Chondrocyte (in vitro differentiated cells): ENCODE measurements at places on chromosomes 3 and 15. TPM values are rescaled to one million over a fixed set of nuclear protein-coding genes. Genes with fewer than 3 reads are reported as not detected.

GRCh38 chr3:146166415-146166821 lies 5.4 kb upstream of the PLOD2 start:
- H3K36me3 ChIP-seq = peaks cover 4% of the 10 kb centered on the region
- peaks cover 58% of the 10 kb centered on the region for H3K4me1 ChIP-seq
- peak overlapping the region; percentile 96 for H3K27ac ChIP-seq
- H3K4me3 ChIP-seq = no peak overlapping the region
- H3K27me3 ChIP-seq = no peaks in the 10 kb centered on the region

DNA sequence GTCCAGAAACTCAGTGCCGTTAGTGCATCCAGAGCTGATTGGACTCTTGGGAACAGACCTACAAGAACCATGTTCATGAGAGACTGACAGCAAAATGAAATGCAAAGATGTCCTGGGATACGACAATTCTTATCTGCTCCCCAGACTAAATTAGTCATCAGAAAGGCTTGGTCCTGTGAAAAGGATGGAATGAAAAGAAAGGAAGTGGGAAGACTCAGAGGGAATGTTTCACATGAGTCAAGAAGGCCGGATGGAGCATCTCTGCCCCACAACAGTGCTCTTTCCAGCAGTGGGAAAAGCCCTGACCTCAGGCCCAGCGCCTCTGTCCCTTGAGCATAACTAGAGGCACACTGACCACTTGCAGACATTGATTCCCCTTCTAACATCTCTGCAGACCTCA lies 39.3 kb upstream of the UACA start:
- H3K27me3 ChIP-seq = no peaks in the 10 kb centered on the region
- no peaks in the 10 kb centered on the region for H3K36me3 ChIP-seq
- peak overlapping the region; percentile 77 for H3K27ac ChIP-seq
- no peak for DNase-seq
- peaks cover 79% of the 10 kb centered on the region for H3K4me1 ChIP-seq
- H3K4me3 ChIP-seq = no peak overlapping the region

GRCh38 chr3:189735913-189736312 lies 104.7 kb downstream of the TP63 start:
- H3K27me3 ChIP-seq = peaks cover 14% of the 10 kb centered on the region
- no peak overlapping the region for H3K4me3 ChIP-seq
- H3K27ac ChIP-seq = no peak overlapping the region
- no peaks in the 10 kb centered on the region for H3K4me1 ChIP-seq
- DNase-seq = no peak
- H3K36me3 ChIP-seq = peaks cover 6% of the 10 kb centered on the region

DNA sequence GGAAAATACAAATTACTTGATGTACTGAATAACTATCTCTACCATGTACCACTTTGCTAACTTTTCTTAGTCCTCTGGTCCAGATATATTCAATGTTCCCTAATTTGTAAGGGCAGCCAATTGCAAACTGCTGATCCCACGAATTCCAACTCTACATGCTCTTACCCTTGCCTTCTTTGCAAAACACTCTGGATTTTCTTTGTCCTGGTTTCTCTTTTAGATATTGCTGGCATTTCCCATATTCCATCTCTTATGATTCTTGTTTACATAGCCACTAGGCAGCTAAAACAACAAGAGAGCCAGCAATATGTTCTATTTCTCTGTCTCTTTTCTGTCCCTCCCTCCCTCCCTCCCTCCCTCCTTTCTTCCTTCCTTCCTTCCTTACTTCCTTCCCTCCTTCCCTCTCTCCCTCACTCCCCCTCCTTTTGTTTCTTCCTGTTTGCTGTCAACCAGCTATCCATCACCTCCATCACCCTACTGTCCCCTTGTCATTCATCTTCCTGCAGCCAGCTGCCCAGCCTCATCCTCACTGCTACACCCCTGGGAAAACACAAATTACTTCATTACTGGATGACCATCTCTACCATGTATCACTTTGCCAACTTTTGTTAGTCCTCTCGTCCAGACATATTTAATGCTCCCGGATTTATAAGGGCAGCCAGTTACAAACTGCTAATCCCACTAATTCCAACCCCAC lies 33.8 kb downstream of the SETMAR start:
- H3K36me3 ChIP-seq = no peaks in the 10 kb centered on the region
- no peak for DNase-seq
- H3K4me1 ChIP-seq = peaks cover 34% of the 10 kb centered on the region
- peak overlapping the region; percentile 64 for H3K27ac ChIP-seq

Gene NANOGP8
- not detected in 3 replicates for total RNA-seq

DNA sequence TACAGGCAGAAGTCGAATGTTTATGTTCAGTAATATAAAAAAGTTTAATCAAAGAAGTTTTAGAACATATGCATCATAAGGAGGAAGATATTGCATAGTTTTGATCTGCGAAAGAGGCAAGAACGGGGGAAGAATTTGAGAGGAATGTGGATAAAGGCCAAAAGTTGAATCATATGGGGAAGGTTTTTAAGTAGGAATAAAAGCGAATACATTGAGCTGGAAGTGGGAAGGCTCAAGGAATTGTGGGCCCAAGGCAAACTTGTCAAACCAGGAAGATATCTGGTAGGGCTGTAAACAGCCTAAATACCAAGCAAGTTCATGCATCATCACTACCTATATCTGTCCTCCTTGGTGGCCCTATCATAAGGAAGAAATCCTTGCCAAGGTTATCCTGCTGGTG lies 186.9 kb downstream of the MAGI1 start:
- no peak overlapping the region for H3K4me3 ChIP-seq
- DNase-seq = no peak
- H3K4me1 ChIP-seq = peaks cover 32% of the 10 kb centered on the region

Gene FAIM
- total RNA-seq = 10.6 to 17.0 TPM (median 16.5 TPM) in 3 replicates

GRCh38 chr3:178476886-178477285 lies 59.4 kb upstream of the KCNMB2 start:
- no peaks in the 10 kb centered on the region for H3K4me1 ChIP-seq
- DNase-seq = no peak
- H3K27me3 ChIP-seq = peaks cover 13% of the 10 kb centered on the region
- no peaks in the 10 kb centered on the region for H3K36me3 ChIP-seq
- no peak overlapping the region for H3K27ac ChIP-seq
- H3K4me3 ChIP-seq = no peak overlapping the region

Gene CCR9
- not detected in 3 replicates for total RNA-seq

Gene PODXL2
- total RNA-seq = 4.3 to 10.8 TPM (median 10.7 TPM) in 3 replicates

Gene P3H2
- 18.2 to 72.4 TPM (median 21.9 TPM) in 3 replicates for total RNA-seq

DNA sequence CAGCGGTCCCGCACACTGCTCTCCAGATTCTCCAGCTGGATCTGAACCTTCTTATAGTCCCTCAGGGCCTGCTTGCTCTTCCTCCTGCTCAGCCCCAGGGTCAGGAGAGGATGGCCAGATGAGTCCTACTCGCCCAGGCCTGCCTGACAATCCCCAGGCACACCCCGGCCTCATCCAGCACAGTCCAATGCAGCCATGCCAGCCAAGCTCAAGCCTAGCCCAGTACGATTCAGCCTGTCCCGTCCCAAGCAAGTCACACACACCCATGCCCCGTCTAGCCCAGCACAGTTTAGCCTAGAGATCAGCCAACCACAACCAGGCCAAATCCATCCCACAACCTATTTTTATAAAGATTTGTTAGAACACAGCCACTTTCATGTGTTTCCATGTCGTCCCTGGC lies 16.8 kb downstream of the PLXNB1 start:
- no peak overlapping the region for H3K27ac ChIP-seq
- no peaks in the 10 kb centered on the region for H3K27me3 ChIP-seq
- H3K4me3 ChIP-seq = no peak overlapping the region
- H3K36me3 ChIP-seq = peaks cover 59% of the 10 kb centered on the region

Gene CNTN4
- total RNA-seq = 0.38 to 6.0 TPM (median 0.52 TPM) in 3 replicates

DNA sequence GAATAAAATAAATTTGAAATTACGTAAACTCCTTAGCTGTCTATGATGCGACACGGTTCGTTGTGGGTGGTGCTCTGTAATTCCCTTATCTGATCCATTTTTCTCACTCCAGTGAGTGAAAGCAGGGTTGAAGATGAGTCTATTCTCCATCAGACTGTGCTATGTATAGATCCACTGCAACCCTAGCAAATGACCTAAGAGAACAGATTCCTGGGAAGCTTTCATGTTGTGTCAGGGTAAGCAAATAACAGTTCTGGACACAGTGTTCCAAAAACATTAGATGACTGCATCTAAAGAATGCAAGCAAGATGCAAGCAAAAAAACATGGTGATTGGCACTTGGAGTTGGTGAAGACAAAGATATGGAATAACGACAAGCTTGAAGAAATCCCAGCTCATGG lies 239.3 kb downstream of the SLC9A9 start:
- H3K4me3 ChIP-seq = no peak overlapping the region
- peaks cover 1% of the 10 kb centered on the region for H3K36me3 ChIP-seq
- peak overlapping the region; percentile 87 for H3K27ac ChIP-seq
- H3K27me3 ChIP-seq = no peaks in the 10 kb centered on the region
- DNase-seq = no peak
- peaks cover 60% of the 10 kb centered on the region for H3K4me1 ChIP-seq

DNA sequence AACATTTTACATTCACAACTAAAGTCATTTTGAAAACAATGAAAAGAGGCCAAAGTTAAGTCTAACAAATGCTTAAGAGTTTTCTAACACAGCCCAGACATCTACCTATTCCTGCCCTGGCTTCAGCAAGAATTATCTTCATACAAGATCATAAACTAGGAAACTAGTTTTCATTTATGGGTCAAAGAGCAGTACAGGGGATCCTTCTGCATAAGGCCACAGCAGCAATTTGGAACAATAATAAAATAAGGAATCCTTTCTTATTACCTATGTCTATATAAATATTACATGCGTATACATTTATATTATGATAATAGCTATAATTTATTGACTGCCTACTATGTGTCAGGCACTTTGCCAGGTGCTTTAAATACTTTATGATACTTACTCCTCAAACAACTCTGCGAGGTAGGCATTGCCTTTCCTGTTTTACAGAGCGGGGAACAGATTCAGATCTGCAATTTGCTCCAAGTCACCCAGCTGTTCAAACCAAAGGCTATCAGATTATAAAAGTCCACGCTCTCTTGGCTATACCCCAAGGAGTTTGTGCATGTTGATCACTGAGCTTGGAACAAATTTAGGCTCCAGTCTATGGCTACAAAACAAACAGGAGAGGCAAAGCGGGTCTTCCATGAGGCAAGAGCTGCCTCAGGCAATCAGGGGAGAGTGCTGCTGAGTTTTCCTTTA lies 196.4 kb downstream of the RORA start:
- no peaks in the 10 kb centered on the region for H3K27me3 ChIP-seq
- DNase-seq = no peak
- no peak overlapping the region for H3K4me3 ChIP-seq
- no peaks in the 10 kb centered on the region for H3K36me3 ChIP-seq
- H3K4me1 ChIP-seq = peaks cover 48% of the 10 kb centered on the region

GRCh38 chr3:76756577-76756976 lies 283.3 kb upstream of the ROBO2 start:
- no peaks in the 10 kb centered on the region for H3K27me3 ChIP-seq
- H3K36me3 ChIP-seq = no peaks in the 10 kb centered on the region
- H3K4me1 ChIP-seq = no peaks in the 10 kb centered on the region
- no peak overlapping the region for H3K27ac ChIP-seq

Gene LIPH
- 0.40 to 0.49 TPM in 2 of 3 replicates, not detected in the other for total RNA-seq

- peaks cover 54% of the 10 kb centered on the region for H3K27me3 ChIP-seq
- H3K36me3 ChIP-seq = no peaks in the 10 kb centered on the region
- no peak overlapping the region for H3K4me3 ChIP-seq
- no peak for DNase-seq
- no peak overlapping the region for H3K27ac ChIP-seq
Observed at GRCh38 chr15:73375755-73376305, 7.1 kb upstream of the HCN4 start.

DNA sequence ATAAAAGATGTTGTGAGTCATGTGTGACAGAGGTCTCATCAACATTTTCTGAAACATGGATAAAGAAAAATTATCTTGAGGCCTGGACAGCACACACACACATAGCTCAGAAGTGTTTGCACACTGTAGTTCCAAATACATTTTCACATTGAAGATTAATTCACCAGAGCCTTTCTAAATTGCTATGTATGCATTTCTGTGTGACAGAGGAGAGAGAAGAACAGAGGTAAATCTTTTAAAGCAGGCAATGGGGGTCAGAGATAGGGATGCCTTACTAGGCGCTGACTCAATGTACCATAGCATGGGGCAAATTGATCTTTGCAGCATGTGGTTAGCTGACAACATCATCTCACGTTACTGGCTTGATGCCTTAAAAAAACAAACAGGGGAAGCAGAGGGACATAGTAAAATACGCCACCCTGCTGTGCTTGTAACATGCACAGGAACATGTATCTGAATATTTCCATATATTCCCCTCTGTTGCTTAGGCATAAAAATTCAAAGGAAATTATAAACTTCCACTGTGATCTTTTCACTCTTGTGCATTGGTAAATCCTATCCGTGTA lies 7.7 kb downstream of the POU1F1 start:
- H3K4me1 ChIP-seq = no peaks in the 10 kb centered on the region
- peaks cover 2% of the 10 kb centered on the region for H3K36me3 ChIP-seq
- no peak overlapping the region for H3K27ac ChIP-seq
- no peak for DNase-seq
- H3K4me3 ChIP-seq = no peak overlapping the region
- H3K27me3 ChIP-seq = peaks cover 2% of the 10 kb centered on the region

Gene UBA7
- 25.6 to 45.3 TPM (median 26.3 TPM) in 3 replicates for total RNA-seq

Gene PLSCR1
- 21.5 to 34.6 TPM (median 23.9 TPM) in 3 replicates for total RNA-seq

GRCh38 chr3:10505791-10506585 lies 602 bp upstream of the ATP2B2 start:
- H3K36me3 ChIP-seq = no peaks in the 10 kb centered on the region
- H3K27me3 ChIP-seq = peaks cover 14% of the 10 kb centered on the region
- no peak overlapping the region for H3K27ac ChIP-seq
- DNase-seq = no peak

- no peak for DNase-seq
- peaks cover 6% of the 10 kb centered on the region for H3K27me3 ChIP-seq
- peaks cover 4% of the 10 kb centered on the region for H3K4me1 ChIP-seq
- H3K36me3 ChIP-seq = no peaks in the 10 kb centered on the region
- H3K27ac ChIP-seq = no peak overlapping the region
Observed at GRCh38 chr3:95468331-95468730, 1346.1 kb upstream of the EPHA6 start.
